Kidney epithelial cell (primary cell): ENCODE measurements at places on chromosomes 6 and 20. TPM values are rescaled to one million over a fixed set of nuclear protein-coding genes. Genes with fewer than 3 reads are reported as not detected.

MEI4 gene
- 0.21 TPM in 1 of 2 replicates, not detected in the other for total RNA-seq

DLL1 gene
- 3.8 and 4.2 TPM in 2 replicates for total RNA-seq

MAD2L1BP gene
- total RNA-seq, result 39.4 and 68.0 TPM in 2 replicates

GRCh38 chr6:141513830-141514229, 618.9 kb upstream of the GJE1 start:
- no peak for DNase-seq

DNA sequence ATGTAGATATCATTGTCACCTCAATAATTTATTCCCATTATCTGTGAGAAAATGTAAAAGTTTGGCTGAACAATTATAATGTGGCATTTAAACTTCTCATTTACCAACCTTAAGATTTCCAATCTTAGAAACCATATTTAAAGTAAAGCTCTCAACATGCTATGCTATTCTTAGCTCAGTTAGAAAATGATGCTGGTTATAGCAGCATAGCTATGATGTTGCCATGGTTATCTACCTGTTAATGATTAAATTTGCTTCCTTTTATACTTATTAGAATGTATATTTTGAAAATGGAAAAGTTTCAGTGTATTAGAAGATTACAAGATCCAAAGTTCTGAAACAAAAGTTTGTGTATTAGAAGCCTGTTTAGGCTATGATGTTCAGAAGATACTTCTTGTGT, 110.1 kb downstream of the GPR63 start:
- DNase-seq, result no peak

DNA sequence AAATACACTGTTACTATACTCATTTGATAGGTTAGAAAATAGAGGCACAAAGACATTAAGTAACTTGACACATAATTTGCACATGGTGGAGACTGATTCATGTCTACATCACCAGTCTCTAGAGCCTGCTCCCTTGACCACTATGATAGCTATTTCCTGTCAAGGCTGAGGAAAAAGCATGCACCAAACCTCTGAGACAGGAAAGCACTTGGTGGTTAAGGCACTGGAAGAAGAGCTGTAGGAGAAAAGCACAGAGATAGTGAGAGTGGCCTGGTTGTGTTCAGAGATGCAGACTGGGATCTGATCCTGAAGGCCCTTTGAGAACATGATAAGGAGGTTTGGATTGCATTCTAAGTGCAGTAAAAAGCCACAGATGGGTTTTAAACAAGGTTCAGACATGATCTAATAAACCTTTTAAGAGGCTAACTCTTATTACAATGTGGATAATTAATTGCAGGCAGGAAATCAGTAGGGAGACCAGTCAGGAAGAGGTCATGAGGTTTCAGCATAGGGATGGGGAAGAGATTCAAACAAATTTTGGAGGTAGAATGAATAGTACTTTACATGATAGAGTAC, 168.9 kb downstream of the PHF3 start:
- DNase-seq, result peak; percentile 54

DNA sequence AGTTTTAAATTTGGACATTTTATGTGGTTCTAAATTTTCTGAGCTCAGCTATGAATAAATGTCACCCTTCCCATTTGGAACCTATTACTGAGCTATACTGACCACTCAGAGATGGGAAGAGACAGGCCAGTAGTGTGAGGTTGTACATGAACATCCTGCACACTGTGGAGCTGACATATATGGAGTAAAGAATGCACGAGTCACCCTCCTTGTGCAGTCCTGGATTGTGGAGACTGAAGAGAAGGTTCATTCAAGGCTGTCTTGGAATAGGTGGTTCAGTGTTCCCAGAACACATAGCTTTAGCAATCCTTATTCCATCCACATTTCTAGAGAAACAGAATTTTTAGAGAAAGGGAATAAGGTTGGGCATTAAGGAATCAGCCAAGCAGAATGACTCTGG, 50.3 kb upstream of the OGFRL1 start:
- DNase-seq, result no peak

DNA sequence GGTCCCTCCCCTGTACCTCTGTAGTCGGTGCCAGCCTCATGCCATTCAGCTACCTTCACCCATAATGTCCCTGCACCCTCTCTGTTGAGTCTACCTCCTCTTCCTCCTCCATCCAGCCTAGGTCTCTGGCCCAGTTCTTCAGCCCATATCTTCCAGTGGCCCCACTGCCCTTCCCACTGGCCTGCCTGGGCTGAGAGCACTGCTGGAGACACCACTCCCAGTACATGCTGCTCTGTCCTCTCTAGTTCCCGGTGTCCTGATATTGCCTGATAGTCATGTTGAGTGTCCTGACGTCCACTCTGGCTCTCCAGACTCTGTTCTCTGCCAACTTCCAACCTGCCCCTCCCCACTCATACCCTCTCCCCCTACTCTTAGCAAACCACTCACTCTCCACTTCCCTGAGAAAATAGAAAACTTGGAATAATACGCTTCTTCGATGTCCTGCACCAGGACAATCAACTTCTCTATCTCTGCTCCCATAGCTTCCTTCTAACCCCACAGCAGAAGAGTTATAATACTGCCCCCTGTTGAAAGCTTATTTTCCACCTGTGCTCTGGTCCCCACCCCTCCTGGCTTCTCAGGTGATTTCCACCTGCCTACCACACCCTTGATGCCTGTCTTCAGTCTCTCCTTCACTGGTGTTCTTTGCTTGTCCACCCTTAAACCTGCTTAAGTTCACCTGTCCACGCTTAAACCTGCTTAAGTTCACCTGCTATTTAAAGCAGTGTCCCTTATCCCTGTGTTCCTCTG, 19.8 kb downstream of the SLC22A3 start:
- DNase-seq, result no peak
